ENCODE measurements at places on chromosomes 13 and 19.

DNA sequence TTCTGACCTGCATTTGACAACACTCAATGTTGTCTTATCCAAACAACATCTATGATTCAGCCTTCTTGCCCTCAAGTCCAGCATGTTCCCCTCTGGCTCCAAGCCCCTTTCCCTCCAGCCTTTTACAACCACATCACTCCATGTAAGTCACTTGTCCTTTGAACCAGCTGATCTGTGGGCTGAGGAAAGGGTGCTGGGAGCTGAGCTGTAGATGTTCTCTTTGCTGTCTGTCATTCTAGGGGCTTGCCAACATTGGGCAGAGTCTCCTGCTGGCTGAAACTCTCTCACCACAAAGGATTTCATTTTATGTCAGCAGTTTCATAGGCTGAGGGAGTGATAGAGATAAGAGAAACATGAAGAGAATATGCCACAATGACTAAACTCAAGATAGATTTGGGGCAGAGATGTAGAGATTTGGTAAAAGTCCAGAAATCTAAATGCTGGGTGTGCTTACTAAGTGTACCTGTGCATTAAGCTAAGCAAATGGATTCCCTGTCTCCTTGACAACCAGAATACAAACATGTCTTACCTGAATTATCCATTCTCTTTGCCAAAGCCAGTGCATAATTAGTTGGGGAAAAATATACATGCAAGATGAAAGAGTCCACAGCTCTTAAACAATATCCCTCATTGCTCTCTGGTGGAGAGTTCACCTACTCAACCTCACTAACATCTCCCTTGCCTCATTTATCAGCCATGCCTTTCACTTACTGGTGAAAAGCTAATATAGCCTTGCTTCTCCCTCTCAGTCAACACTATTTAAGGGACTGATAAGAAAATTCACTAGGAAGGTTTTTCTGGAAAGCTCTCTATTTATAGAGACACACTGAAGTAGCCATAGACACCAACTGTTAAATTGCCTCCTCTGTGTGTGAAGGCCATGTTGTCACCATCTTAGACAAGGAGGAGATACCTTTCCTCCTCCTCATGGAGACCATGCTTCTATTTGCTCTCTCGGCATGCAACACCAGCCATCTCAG is 175.5 kb upstream of the SERP2 start:
- no peak for DNase-seq

- no peak for DNase-seq
Measured at GRCh38 chr13:83168590-83168989, 713.7 kb downstream of the SLITRK1 start.

GRCh38 chr13:64477146-64477545 is 2753.0 kb downstream of the PCDH9 start:
- no peak for DNase-seq

DNA sequence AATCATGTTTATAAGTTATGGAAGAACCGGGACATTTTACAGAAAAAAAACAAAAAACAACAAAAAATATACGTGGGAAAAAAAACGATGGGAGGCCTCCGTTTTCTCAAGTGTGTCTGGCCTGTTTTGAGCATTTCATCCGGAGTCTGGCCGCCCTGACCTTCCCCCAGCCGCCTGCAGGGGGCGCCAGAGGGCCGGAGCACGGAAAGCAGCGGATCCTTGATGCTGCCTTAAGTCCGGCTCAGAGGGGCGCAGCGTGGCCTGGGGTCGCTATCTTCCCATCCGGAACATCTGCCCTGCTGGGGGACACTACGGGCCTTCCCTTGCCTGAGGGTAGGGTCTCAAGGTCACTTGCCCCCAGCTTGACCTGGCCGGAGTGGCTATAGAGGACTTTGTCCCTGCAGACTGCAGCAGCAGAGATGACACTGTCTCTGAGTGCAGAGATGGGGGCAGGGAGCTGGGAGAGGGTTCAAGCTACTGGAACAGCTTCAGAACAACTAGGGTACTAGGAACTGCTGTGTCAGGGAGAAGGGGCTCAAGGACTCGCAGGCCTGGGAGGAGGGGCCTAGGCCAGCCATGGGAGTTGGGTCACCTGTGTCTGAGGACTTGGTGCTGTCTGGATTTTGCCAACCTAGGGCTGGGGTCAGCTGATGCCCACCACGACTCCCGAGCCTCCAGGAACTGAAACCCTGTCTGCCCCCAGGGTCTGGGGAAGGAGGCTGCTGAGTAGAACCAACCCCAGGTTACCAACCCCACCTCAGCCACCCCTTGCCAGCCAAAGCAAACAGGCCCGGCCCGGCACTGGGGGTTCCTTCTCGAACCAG is 1.8 kb upstream of the APOE start:
- DNase-seq, result no peak

DNA sequence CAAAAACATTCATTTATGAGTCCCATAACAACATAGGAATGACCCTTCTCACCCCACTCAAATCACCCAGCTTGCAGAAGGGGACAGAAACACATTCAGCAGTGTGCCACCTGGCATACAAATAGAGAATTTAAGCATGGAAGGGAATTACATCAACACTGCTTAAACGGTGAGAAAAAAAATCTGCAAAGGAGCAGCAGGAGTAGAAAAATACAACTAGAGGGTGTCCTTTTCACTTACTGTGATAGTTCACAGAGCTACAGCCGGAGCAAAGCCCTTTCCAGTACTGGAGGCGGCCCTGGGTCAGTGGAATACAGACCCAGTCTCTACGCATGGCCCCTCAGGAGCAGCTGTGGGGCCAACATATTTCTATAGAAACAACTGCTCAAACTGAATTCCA is 764.3 kb upstream of the ARGLU1 start:
- no peak for DNase-seq

GRCh38 chr19:29003641-29004409 is 209.1 kb downstream of the UQCRFS1 start:
- DNase-seq, result no peak

GRCh38 chr13:34731486-34731885 is 210.6 kb upstream of the NBEA start:
- DNase-seq, result no peak

DNA sequence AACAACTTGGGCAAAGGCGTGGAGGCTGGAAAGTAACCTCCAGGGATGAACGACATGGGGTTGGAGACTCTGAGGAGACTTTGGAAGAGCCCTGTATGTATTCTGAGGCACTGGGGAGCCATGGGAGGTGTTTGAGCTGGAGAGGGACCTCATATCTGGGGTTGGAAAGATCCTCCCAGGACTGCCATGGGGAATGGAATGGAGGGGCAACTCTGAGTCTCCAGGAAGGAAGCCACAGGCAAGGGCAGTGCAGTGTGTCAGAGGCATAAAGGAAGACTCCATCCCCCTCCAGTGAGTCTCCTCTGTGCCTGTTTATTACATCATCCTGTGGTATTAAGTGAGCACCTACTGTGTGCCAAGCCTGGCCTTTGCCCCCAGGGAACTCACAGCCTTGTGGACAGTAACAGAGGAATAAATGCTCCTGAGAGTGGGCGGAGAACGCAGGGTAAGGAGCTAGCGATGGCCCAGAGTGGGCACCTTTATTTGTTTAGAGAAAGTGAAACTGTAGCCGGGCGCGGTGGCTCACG is 7.7 kb downstream of the PEAK3 start:
- no peak for DNase-seq

- no peak for DNase-seq
Measured at GRCh38 chr13:89755729-89756492, 1591.6 kb upstream of the MIR17HG start.

GRCh38 chr19:46931202-46931601 is 70.4 kb downstream of the ARHGAP35 start:
- no peak for DNase-seq

- DNase-seq, result no peak
Measured at GRCh38 chr13:102510072-102510471, 86.7 kb upstream of the TPP2 start.

- no peak for DNase-seq
Measured at GRCh38 chr13:76533251-76533650, 353.0 kb downstream of the KCTD12 start.

GRCh38 chr13:88303157-88303556 is 632.0 kb downstream of the SLITRK5 start:
- DNase-seq, result no peak

- no peak for DNase-seq
Measured at GRCh38 chr19:58063712-58064111, 4.6 kb downstream of the ZNF135 start.

DNA sequence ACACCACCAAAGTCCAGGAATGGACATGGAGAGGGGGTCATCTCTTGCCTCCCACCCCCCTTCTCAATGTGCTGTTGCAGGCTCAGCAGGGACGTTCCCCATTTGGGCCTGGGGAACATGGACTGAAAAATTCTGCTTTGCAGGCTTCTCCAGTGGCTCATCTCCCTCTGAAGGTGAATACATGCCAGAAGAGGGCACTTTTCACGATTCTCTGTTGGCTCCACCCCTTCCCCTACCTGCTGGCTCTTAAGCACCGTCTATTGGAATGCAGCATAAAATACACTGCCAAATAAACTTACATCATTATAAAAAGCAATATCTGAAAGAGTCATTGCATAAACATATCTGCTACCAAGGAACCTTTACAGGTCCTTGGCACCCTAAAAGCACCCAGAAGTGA is 35.7 kb downstream of the NHLRC3 start:
- no peak for DNase-seq

GRCh38 chr19:18519962-18520847 is 1.7 kb downstream of the ELL start:
- DNase-seq, result peak; percentile 72

- DNase-seq, result no peak
Measured at GRCh38 chr19:34788074-34788473, 15.1 kb upstream of the ZNF599 start.

GRCh38 chr13:74134777-74135325 is 647 bp upstream of the KLF12 start:
- no peak for DNase-seq

DNA sequence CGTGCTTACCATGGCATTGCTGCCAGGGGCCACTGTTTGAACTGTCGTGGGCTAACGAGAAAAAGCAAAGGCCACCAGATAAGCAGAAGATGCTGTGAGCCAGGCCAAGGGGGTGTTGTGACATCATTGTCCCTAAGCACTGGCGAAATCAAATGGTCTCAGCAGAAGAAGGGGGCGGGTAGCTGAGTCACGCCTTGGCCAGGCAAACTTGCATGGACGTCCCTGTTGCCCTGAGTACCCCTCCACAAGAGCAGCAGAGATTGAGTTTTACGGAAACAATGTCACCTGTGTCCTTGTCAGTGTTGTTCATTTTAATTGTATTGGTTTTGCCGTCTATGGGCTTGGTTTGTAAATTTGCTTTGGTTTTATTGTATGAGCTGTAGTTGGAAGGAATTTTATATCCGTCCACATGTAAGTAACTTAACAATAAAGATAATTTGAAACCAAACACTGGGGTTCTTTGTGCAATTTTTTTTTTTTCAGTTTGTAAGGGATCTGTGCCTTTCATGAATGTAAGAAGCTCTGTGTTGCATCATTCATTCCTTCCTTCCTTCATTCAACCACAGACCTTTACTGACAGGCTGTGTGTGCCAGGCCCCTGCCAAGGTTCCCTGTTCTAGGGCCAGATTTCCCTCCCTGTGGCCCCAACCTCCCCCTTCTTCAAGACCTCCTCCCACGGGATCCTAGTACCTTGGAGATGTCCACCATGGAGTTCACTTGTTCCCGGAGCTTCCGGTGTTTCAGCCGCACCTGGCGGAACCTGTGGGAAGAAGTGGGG is 12.3 kb downstream of the KCNN4 start:
- DNase-seq, result no peak

GRCh38 chr19:55447421-55448174 is 4.5 kb upstream of the SHISA7 start:
- no peak for DNase-seq

DNA sequence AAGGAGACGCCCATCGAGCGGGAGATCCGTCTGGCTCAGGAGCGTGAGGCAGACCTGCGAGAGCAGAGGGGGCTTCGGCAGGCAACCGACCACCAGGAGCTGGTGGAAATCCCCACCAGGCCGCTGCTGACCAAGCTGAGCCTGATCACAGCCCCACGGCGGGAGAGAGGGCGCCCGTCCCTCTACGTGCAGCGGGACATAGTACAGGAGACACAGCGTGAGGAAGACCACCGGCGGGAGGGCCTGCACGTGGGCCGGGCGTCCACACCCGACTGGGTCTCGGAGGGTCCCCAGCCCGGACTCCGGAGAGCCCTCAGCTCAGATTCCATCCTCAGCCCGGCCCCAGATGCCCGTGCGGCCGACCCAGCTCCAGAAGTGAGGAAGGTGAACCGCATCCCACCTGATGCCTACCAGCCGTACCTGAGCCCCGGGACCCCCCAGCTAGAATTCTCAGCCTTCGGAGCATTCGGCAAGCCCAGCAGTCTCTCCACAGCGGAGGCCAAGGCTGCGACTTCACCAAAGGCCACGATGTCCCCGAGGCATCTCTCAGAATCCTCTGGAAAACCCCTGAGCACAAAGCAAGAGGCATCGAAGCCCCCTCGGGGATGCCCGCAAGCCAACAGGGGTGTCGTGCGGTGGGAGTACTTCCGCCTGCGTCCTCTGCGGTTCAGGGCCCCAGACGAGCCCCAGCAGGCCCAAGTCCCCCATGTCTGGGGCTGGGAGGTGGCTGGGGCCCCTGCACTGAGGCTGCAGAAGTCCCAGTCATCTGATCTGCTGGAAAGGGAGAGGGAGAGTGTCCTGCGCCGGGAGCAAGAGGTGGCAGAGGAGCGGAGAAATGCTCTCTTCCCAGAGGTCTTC is 7.1 kb downstream of the MISP start:
- no peak for DNase-seq

DNA sequence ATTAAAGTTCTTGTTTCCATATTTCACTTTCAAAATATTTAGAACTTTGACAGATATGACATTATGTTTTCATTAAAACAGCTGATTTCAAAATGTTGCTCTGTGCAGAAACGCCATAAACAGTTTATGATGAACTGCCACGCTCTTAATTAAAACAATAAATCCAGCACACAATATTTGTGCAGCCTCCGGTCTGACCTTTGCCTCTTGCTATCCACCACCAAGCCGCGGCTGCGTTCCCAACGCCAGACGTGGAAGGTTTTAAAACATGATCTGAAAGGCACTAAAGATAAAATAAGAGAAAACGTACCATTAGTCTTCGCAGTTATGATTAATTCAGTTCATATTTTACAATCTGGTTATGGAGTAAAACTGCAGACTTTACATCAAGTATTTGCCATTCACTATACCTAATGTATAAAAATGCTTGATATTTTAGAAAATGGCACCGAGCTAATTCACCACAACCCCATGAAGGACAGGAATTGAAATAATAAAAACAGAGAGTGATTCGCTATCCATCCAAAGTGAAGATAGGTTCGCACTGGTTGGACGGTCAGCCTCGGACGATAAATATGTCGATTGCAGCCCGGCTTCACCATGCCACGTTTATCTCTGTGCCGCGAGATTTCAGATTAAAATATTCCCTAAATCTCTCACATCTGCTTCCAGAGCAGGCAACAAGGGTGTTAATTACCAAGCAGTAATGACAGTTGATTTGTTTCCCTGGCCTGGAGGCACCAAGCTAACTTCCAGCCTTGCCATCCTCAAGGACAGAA is 103.3 kb upstream of the ZNF507 start:
- DNase-seq, result no peak

DNA sequence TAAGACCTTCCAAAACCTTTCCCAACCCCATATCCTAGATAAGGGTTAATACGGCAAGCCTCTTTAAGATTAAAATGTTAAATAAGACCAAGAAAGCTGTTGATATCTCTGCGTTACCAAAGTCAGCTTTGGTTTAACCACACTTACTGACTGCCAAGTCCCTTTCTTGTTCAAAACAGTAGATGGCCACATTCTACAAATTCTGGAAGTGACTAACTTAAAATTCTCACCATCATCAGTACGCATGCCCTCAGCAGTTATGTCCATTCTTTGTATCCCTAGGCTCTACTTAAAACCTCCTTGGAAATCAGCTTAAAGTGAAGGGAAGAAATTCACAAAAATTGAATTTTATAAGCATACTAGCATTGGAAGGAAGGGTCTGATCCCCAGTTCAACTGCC is 23.6 kb downstream of the SOHLH2 start:
- no peak for DNase-seq

GRCh38 chr13:114140131-114140905 is 7.9 kb upstream of the RASA3 start:
- no peak for DNase-seq

Measured in right renal cortex interstitium (tissue), 3 donors.